ENCODE measurements at places on chromosomes 7 and 10.

- DNase-seq: no peak
These were observed 73.8 kb downstream of the RGS10 start for GRCh38 chr10:119468542-119469324.

GRCh38 chr7:129523924-129524323 is 21.6 kb downstream of the SMKR1 start:
- no peak for DNase-seq

- DNase-seq: no peak
These were observed 9.7 kb downstream of the EIF4H start for GRCh38 chr7:74183653-74184450.

DNA sequence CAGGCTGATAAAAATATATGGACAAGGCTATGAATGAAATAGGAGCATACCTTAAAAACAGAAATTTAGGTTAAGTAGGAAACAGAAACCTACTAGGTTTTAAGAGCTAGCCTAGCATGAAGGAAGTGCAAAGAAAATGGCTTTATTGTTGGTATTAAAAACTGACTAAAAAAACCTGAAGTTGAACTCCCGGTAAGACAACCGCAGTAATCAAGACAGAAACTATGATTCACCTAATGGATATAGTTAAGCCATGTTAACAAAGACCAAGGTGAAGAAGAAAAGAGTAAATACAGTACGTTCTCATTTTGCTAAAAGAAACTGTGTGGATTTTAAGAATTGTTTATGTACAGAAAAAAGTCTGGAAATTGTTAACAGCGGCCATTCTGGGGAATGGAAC is 2.5 kb downstream of the RTKN2 start:
- DNase-seq: no peak

GRCh38 chr10:47420305-47421056 is 36.4 kb upstream of the ZNF488 start:
- DNase-seq: no peak

DNA sequence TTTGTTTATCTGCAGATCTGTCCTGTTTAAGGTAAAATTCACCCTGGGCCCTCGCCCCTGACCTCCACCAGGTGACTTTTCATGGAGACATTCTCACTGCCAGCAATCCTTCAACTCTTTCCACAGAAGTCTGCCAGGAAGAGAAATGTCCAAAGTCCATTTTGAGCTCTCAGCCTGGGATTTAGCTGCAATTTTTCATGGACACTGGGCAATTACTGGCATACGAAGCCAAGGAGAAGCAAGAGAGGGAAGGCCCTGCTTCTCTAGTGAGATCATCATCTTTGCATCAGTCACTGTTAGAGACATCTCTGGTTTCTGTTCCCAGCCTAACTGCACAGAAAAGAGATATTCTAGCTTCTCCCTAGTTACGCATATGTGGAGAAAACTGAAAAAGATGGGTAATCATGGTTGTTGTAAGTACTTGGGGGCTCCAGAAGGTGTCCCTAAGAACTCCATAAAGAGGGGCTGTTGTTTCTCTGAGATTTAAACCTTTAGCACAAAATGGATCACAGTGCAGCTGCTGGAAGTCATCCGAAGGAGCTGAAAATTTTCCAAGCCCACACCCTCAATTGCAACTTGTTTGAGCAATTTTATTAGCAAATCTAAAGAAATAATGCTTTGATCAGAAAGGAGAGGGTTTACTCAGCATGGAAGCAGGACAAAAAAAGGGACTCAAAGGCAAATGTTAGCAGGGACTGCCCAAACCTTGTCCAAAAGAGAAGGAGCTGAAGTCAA is 168.9 kb downstream of the SNX10 start:
- no peak for DNase-seq

GRCh38 chr7:74217455-74218342 is 7.9 kb downstream of the LAT2 start:
- DNase-seq: no peak

Measured in stimulated activated CD8-positive, alpha-beta memory T cell treated with anti-CD3 and anti-CD28 coated beads, Interleukin-15, amount 100 ng/mL, for 48 hours (primary cell).